ENCODE measurements at places on chromosomes 3 and 15.

DNA sequence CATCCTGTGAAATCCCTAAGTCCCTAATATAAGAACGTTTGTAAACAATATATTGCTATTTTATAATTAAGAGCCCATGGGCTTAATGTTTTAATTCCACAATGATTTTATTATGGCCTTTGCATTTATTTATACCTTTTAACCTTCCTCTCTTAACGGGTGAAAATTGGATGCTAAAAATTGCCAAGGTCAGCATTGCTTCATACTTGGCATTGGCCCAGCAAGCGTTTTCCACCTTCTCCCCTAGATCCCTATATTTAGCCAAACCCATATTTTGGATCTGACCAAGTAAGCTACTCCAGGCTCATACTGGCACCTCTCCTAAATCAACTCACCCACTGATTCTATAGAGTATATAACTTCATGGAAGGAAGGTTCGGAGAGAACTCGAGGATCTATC is 188.0 kb upstream of the NR2F2 start:
- no peak for DNase-seq

DNA sequence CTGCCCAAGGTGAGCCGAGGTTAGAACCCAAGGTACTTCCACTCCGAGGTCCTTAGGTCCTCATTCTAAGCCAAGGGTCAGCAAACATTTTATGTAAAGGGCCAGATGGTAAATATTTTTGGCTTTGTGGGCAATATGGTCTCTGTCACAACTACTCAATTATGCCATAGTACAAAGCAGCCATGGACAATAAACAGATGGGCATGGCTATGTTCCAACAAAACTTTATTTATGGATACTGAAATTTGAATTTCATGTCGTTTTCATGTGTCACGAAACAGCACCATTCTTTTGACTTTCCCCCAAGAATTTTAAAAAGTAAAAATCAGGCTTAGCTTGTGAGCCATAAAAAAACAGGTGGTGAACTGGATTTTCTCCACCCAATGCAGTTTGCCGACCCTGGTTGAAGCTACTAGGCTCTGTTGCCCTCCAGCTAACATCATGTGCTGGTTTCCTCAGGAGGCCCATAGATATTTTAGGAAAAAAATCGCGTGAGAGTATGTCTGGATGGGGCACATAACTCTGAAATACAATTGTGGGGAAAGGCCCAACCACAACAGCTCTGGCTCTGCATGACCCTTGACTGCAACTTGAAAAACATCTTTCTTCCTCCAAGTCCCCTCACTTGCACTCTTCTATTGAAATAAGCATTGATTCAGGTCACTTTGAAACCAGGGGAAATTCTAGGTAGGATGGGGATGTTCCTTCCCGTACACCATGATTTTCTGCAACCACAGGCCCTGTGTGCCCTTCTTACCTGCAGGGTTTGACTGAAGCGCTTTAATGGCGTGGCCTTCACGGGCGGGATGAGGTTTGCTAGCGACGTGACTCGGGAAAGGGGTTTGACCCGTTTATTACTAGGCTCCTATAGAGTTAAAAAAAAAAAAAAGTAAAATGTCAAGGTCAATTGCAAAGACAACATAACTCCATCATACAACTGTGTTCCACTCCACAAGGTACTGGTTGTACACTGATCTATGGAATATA is 28.5 kb downstream of the ARHGEF3 start:
- DNase-seq: no peak

DNA sequence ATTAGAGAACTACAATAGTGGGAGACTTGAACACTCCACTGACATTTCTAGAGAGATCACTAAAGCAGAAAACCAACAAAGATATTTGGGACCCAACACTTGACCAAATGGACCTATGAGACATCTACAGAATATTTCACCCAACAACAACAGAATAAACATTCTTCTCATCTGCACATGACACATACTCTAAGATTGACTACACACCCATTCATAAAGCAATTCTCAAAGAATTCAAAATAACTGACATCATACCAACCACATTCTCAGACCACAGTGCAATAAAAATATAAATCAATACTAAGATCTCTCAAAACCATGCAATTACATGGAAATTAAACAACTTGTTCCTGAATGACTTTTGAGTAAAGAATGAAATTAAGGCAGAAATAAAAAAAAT is 473.7 kb downstream of the LPP start:
- DNase-seq: no peak

GRCh38 chr15:65512807-65513416 is 4.6 kb downstream of the DPP8 start:
- no peak for DNase-seq

GRCh38 chr15:91970142-91970541 is 116.6 kb downstream of the SLCO3A1 start:
- no peak for DNase-seq

GRCh38 chr3:41485484-41485883 is 286.2 kb downstream of the CTNNB1 start:
- DNase-seq: no peak

DNA sequence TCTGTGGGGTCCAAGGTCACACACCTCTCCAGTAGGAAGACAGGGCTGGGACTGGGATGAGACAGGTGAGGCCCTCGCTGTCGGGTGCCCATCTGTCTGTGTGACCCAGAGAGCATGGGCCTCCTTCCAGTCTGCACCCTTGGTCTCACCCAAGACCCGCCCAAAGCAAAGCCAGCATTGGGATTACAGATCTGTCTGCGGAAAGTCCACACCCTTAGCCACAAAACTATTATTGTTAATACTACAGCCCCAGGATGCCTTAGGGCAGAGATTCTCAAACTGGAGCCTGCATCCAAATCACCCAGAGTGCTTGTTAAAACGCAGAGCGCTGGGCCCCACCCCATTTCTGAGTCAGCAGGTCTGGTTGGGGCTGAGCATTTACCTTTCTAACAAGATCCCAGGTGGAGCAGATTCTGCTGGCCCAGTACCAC is 58.5 kb upstream of the ZNF148 start:
- no peak for DNase-seq

GRCh38 chr3:126431103-126431534 is 36.4 kb downstream of the CFAP100 start:
- DNase-seq: no peak

DNA sequence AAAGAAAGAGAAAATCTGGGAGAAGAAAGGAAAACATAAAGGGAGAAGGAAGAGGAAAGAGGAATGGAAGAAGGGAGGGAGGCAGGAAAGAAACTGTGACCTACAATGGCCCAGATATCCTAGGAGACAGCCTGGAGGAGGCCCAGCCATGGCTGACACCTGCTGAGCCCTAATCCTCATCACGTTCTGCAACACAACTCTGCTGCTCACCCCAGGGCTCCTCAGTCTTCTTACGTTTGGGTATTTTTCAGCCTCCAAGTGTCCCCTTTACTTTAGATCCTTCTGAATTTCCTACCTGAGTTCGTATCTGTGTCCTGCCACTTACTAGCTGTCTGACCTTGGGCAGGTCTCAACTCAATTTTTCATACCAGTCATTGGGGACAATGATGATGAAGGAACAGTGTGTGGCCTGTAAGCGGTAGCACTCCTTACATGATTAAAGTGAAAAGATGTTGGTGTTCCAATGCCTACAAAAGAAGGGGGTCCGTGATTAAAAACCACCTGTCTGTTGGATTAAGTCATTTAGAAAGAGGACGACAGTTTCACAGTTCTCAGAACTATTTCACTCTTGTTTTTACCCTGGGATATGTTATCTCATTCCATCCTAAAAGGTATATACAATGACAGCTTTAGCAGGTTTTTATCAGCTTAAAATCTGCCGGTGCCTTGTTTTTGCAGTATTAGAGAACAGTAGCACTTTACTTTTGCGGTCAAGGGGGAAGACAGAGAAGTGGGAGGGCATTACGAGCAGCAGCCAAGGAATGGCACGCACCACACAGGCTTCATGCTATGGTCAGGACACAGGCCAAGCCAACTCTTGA is 47.4 kb downstream of the CCR4 start:
- no peak for DNase-seq

DNA sequence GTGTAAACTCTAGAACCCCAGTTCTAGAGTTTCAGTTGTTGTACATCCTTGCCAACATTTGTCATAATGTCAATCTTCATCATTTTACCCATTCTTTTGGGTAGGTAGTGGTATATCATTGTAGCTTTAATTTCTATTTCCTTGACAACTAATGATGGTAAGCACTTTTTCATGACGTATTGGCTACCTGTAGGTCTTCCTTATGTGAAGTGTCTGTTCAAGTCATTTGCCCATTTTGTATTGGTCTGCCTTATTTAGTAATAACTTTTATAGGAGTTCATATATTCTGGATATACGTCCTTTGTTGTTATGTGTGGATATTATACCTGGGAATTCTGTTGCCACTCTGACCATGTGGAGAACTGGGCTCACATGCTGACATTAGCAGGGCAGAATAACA is 73.8 kb upstream of the ACTC1 start:
- no peak for DNase-seq

GRCh38 chr3:72343078-72343477 is 505.2 kb downstream of the SHQ1 start:
- DNase-seq: no peak

- DNase-seq: no peak
Observed at GRCh38 chr3:11580645-11581044, 63.1 kb downstream of the VGLL4 start.

- no peak for DNase-seq
Observed at GRCh38 chr15:94099574-94099960, 131.8 kb upstream of the MCTP2 start.

DNA sequence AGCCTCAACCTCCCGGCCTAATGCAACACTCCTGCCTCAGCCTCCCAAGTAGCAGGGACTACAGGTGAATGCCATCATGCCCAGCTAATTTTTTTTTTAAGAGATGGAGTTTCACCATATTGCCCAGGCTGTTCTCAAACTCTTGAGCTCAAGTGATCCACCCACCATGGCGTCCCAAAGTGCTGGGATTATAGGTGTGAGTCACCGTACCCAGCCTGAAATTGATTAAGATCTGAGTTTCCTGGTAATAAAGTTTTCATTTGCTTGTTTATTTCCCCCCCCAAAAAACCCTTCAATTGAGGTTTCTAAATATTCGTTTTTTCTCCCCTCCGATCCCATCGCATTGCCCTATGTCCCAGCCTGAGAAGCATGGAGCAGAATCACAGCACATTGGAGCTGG is 39.0 kb downstream of the HES1 start:
- no peak for DNase-seq

DNA sequence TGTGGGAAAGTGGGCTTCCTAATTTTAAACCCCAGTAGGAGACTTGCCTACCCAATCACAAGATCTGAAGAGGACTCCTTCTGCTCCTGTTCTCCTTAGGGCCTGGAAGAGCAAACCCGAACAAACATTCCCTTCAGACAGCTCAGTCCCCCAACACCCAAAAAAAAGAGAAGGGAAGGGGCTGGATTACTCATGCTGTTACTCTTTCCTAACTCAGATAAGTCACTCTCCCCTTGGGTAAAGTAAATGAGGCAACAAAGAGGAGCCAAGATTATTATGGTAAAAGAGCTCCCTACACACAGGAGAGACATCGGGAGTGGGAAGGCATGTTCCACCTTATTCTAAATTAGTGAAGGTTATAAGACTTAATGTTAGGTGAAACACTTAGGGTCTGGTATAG is 18.1 kb upstream of the LEKR1 start:
- no peak for DNase-seq

DNA sequence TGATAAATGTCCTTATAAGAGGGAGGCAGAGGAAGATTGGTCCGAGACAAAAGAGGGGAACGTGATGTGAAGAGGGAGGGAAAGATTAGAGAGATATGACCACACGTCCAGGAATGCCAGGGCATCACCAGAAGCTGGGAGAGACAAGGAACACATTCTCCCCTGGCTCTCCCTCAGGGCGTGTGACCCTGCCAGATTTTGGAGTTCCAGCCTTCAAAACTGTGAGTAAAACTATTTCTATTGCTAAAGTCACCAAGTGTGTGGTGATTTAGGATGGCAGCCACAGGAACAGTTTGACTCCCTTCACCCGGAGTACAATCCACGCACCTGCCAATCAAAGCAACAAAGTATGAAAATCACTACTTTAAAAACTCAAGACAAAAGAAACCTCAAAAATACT is 32.1 kb upstream of the TJP1 start:
- DNase-seq: no peak

DNA sequence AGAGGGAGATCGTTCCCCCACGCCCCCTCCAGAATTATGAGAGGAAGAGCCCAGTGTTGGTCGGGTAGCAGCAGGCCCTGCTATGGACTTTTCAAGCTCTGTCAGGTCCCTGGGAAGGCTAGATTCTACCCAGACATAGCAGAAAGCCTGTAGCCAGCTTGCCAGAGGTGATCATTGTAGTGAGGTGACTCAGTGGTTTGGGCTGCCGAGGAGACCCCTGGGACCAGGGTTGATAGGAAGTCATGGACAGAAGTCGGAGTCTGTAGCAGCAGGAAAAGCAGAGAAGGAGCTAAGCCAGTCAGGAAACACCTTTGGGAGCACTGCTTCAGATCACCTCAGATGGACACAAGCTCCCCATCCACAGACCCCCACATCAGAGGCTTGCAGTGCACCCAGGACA is 67.7 kb downstream of the CCNL1 start:
- DNase-seq: no peak

DNA sequence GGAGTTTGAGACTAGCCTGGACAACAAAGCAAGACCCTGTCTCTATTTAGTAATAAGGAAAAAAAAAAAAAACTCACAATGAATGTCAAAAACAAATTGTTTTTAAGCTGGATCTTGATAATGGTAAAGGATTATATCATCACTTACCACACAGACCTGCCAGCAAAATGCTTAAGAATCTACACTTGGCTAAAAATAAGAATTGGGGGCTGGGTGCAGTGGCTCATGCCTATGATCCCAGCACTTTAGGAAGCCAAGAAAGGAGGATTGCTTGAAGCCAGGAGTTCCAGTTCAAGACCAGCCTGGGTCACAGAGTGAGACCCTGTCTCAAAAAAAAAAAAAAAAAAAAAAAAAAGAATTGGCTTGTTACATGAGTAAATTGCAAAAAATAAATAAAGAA is 31.0 kb downstream of the ACAP2 start:
- DNase-seq: no peak

DNA sequence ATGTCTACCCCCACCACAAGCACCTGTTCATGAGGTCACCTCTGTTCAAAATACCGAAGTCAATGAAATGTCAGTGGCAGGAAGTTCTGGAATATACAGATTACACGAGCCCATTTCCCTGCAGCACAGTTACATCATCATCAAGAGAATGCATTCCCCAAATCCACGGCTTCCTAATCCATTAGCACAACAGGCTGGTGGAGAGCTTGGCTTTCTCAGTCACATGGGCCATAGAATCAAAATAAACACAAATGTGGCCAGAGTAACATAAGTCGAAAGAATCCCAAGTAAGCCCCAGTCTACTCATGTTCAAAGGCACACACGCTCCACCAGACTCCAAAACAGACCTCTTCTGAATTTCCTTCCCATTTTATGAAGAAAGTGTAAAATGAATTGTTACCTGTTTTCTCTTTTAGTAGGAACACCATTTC is 419.3 kb downstream of the MAGI1 start:
- DNase-seq: no peak

DNA sequence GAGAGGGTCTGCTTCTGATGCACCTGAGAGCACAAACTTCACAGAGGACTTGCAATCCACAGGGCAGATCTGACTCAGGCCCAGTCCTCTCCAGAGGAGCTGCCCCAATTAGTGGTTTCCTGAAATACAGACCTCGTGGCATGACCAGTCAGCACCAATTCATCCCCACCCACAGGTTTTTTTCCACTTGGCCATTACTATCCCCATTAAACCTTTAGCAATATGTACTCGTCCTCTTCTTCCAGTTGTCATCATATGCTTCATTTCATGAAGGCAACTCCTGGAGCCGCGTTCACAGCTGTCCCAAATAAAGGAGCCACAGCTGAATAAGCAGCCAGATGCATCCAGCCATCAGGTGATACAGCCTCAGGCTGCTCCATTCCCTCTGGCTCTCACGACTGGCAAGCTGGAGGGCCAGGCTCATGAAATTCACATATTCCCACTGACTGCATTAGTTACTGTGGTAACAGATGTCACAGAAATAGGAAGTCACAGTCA is 163.1 kb downstream of the FMN1 start:
- DNase-seq: no peak
